ENCODE measurements at places on chromosomes 12 and 14.

- no peak for DNase-seq
These were observed 311.9 kb upstream of the TBX3 start for GRCh38 chr12:114995891-114996290.

- no peak for DNase-seq
These were observed 1.4 kb upstream of the CCDC88C start for GRCh38 chr14:91419044-91419397.

GRCh38 chr12:105220929-105221290, 15.1 kb downstream of the APPL2 start:
- no peak for DNase-seq

DNA sequence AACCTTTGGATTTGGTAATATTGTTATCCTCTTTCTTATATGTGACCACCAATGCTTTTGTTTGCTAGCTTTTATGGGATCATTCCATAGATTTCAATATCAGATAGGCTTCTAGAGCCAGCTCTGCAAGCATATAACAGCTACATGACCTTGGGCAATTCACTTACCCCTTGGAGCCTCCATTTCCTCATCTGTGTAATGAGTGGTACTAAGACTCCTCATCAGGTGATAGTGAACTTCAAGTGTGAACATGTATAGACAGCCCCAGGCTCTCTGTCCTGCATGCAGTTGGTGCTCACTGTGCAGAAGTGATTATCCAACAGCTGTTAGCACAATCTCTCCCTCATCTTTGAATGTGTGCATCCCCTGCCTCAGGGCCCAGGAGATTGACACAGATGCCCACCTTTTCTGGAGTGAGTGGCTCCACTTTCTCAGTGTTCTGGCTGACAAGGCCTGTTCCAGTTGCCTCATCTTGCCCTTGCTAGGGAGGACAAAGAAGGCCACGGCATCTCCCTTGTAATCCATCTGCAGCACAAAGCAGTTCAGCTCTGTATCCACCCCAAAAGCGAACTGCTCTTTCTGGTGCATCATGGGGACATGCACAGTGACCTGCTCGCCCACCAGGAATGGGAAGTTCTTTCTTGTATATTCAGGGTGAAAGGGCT, 9.2 kb downstream of the SERPINA9 start:
- no peak for DNase-seq

GRCh38 chr12:60123557-60123956, 527.7 kb downstream of the SLC16A7 start:
- no peak for DNase-seq

GRCh38 chr14:100780246-100780645, 45.7 kb upstream of the MEG3 start:
- DNase-seq = no peak

DNA sequence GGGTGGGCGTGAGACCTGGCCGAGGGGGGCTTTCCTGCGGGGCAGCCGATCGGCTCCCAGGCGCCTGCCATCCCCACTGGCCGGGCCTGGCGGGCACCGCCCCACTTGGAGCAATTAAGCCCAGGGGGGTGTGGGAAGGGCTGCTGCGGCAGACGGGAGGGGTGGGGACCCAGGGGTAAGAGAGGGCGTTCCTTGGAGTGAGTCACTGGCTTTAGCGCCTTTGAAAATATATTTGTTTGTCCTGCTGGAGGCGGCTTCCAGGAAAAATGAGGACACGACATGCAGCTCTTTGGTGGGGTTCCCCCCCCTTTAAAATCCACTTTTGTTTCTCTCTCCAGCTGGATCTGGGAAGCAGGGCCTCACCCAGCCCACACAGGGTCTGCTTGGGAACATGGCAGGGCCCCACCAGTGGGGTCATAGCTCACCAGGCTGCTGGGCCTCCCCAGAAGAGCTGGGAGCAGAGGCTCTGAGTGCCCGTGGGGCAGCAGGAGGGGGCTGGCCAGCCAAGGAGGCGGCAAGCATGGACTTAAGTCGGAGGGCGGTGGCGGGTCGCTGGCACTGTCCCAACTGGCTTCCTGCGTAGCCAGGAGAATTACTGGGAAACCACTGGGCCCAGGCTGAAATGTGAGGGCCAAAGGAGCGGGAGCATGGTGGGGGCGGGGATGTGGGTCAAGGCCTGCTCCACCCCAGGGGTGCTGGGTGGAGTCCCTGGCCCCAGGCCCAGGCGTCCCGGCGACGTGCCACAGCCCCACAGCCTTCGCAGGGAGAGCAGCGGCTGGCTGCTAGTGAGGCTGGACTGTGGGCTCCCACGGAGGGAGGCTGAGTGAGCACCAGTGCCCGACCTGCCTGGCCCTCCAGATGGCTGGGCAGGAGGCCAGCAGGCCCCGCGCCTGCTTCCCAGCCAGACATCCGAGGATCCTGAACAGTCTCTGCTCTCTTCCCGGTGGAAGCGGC, 128.0 kb downstream of the RFLNA start:
- DNase-seq = peak; percentile 81

DNA sequence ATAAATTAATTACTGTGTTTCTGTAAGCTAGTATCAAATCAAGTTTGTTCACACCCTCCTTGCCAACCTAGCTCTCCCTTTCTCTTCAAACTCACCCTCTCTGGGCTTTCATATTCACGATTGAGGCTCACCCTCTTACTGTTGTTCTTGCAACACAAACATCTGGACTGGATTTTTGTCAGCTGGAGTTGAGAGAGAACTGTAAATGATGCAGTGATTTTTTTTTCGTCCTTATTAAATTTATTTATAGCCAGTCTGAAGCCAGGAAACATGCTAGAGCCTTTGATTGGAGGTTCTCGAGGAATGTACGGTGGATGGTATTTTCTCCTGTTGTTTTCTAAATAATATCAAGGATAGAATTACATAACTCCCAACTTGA, 485.1 kb downstream of the ZFP36L1 start:
- no peak for DNase-seq

DNA sequence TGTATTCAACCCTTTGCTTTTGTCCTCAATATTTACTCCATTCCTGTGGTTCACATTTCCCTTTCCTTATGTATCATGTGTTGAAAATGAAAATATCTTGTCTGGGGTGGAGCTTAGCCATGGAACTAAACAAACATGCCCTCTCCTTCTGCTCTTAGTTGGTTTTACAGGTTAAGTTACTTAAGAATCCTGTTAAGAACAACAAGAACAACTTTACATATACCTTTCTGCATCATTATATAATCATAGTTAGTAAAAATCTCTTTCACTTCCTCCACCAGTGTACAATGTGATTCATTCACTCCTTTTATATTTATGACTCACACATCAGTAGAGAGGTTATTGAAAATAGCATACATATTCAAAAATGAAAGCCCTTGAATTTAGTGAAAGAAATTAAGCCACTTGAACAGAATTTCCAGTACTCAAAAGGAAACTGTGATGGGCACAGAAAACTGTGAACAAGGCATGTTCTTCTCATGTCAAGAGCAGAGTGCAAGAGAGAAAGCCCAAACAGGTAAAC, 307.7 kb downstream of the CCDC91 start:
- no peak for DNase-seq

DNA sequence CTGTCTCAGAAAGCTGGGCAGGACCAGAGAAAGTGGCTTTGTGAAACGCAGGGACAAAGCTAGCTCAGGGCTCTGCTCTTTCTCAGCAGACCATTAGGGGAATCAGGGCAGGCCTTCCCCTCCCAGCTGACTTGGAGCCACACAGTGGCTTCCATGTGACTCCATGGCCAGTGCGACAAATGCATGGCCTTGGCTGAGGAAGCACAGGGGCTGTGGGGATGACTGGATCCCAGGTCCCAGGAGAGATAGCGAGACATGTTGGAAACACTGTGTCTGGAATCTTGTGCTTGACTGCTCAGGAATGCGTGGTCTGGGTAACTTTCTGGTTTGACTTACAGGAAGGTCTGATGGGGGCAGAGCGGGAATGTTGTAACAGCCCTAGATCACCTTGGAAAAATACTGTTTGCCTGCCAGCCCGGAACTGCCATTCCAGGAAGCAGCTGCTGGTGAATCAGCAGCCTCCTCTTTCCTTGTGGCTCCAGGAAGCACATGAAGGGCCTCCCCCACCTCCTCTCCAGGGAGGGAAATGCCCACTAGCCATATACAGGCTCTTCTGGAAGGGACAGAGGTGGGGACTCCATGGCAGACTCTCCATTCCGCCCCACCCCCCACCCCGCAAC, 133.5 kb upstream of the HIF1A start:
- DNase-seq = peak; percentile 23

DNA sequence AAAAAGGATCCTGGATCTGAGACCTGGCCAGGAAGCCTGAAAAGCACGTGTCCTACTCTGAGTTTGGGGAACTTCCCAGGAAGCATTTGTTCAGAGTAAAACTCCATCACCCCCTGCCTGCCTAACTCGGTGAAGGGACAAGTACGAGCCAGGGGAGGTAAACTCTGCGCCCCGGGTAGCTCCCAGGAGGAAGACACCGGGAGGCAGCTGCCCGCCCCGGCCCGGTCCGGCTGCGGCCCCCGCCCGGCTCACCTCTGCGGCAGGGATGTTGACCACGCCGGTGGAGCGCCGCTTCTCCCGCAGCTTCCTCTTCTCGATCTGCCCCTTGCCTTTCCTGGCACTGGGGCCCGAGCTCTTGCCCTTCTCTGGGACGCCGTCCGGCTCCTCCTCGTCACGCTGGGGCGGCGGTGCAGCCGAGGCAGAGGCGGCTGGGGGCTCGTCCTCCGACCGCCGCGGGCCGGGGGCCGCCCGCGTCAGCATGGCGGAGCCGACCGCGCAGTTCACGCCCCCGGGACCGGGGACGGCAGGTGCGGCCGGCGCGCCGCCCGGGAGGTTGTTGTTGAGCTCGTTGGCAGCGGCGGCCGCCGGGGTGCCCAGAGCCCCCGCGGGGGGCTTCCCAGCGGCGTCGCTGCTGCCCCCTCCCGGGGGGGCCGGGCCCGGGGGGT, 1.2 kb downstream of the PAWR start:
- DNase-seq = peak; percentile 64

DNA sequence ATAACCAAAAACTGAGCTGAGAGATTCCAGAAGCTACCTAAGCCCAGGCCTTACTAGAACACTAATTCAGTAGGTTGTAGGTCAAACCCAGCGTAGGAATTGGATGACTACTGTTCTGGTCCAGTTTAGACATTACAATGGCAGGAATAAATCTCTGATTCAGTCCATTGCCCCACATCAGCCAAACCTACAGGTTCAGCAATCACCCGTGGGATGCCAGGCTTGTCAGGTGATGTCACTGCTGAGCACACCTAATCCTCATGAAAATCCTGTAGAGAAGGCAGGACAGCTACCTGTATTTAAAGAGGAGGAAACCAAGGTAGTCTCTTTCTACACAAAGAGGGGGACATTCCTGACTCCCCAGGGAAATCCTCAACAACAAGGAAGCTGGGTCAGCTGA, 63.7 kb downstream of the RFX4 start:
- no peak for DNase-seq

- no peak for DNase-seq
These were observed 321.6 kb downstream of the ZFP36L1 start for GRCh38 chr14:68471029-68471963.

GRCh38 chr14:28571636-28572035, 195.0 kb upstream of the FOXG1 start:
- no peak for DNase-seq

DNA sequence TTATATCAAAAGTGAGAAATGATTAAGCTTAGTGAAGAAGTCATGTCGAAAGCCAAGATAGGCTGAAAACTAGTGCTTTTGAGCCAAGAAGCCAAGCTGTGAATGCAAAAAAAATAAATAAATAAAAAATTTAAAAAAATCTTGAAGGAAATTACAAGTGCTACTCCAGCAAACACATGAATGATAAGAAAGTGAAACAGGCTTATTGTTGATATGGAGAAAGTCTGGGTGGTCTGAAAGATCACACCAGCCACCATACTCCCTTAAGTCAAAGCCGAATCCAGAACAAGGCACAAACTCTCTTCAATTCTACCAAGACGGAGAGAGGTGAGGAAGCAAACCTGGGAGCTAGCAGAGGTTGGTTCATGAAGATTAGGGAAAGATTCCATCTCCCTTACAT, 49.7 kb downstream of the MED13L start:
- no peak for DNase-seq

- DNase-seq = no peak
These were observed 264.9 kb downstream of the NAV3 start for GRCh38 chr12:78095623-78096022.

All from A673 (cell line).